ENCODE measurements at places on chromosomes 4 and X.

- no peak for DNase-seq
These were observed 3.4 kb downstream of the NKRF start for GRCh38 chrX:119602701-119603255.

DNA sequence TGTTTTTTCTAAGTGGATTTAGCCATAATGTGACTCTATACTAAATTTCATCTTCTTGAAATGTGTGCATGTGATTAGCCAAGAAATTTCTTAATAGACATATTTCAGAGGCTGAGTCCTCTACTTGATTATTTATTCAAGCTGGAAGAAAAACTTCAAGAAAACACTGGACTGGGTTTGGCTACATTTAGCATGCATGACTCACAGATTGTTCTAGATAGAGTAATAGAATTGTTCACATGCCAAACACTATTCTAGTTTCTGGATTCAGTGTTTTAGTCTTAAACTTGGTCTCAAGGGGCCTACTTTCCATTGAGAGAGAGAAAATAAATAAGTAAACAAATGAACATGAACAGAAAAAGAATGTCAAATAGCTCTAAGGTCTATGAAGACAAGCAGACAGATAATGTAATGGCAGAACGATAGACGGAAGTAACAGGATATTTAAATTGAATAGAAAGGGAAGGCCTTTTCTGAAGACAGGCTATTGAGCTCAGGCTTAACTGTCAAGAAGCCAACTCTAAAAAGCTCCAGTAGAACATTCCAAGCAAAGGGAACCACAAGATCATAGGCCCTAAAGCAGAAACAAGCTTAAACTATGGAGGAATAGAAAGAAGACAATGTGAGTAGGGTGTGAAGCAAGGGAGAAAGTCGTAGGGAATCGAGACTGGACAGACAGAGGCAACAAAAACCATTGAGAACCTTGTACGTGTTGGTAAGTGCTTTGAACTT, 104.6 kb downstream of the TMEM144 start:
- no peak for DNase-seq

GRCh38 chr4:139692309-139693012, 26.8 kb downstream of the MGST2 start:
- DNase-seq: no peak

GRCh38 chrX:27883468-27884092, 75.8 kb downstream of the MAGEB10 start:
- no peak for DNase-seq

DNA sequence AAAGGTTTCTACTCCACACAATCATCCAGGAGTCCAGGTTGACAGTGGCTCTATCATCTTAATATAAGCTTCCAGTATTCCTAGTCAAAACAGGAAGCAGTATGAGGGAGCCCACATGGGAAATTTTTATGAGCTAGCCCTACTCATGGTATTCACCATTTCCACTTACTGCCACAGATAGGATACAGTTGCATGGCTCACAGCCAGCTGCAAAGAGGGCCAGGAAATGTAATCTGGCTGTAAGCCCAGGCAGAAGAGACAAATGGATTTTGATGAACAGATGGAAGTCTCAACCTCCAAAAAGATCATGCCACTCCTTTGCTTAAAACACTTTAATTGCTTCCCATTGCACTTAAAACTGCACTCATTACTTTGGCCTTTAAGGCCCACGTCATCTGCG, 150.6 kb downstream of the ADAMTS3 start:
- no peak for DNase-seq

DNA sequence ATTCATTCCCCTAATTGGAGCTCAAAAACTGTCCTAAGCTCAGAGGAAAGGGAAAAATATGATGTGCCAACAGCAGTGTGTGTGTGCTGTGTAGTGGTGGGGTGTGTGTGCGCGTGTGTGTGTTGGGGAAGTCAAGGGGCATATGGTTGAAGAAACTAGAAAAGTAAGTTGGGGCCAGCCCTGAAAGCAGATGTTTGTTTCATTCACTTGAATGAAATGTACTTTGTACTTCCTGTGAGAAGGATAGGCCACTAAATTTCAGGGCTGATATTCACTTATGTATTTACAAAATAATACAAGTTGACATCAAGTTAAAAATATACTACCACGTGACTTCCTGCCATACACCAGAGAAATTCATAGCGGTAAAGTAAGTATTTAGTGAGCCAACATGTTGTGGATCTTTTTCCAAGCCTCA, 151.3 kb upstream of the JADE1 start:
- DNase-seq: no peak
